ENCODE measurements at places on chromosomes 16 and 17.

DNA sequence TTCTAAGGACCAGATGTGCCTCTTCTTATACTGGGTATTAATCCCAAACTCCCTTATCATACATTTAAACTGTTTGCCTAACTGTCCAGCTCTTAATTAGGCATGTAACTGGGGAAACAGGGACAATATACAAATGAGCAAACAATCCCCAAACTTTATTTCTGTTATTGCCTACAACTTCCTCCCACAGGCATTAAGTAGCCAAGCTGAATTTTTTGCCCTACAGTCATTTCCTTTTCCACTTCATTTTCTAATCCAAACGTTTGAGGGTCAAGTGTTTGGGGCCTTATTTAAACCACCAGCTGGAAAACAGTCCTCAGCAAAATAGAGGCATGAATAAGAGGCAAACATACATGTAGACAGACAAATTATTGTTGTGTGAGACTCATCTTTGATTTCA lies 77.4 kb upstream of the CCL2 start:
- no peak for DNase-seq

DNA sequence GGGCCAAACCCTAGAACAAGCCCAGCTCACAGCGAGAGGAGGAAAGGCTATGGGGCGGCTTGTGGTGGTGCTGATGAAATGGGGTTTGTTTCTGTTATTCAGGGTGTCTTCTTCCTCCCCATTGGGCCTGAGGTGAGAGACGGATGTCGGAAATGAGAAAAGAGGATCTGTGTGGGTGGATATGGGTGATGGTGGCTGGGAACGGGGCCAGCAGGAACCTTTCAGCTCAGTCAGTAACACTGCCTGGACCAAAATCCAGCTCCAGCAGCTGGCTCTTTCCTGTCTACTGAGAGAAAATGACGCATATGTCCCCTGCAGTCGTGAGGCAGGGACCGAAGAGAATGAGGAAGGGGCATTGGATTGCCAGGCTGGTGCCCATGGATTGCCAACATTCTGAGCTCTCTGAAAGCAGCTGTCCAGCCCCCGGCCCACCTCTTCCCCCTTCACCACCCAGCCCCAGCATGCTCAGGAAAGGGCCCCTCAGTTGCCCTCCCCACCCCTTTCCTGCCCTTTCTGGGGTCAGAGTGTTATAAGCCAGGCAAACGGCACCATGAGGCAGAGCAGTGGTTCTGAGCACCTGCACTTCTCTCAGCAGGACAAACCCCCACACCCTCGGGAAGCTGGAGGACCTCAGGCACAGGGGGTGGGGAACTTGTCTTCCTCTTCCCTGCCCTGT lies 4.0 kb downstream of the MYH3 start:
- DNase-seq = no peak

- no peak for DNase-seq
These were observed 396.6 kb upstream of the DYNLRB2 start for GRCh38 chr16:80144191-80144590.

GRCh38 chr17:42512733-42513251 lies 23.2 kb upstream of the NAGLU start:
- no peak for DNase-seq

DNA sequence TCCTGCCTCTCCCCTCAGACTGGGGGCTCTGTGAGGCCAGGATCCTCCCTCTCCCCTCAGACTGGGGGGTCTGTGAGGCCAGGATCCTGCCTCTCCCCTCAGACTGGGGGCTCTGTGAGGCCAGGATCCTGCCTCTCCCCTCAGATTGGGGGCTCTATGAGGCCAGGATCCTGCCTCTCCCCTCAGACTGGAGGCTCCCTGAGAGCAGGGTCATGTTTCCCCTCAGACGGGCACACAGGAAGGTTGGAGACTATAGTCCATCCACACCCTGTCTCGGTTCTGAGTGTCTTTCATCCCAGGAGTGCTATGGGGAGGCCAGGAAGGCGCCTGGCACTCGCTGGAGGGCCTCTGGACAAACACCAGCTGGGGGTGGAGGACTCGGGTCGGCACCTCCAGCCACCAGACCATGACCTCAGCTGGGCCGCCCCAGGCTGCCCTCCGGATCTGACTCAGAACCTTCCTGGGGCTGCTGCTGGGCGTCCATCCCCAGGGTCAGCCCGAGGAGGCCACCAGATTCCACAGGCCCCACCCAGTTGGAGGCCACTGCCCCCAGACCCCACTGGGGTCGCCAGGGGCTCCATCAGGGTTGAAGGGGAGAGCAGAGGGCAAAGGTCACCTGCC lies 21.9 kb upstream of the DLX4 start:
- no peak for DNase-seq

GRCh38 chr16:83768986-83769385 lies 38.8 kb upstream of the HSBP1 start:
- DNase-seq = no peak

DNA sequence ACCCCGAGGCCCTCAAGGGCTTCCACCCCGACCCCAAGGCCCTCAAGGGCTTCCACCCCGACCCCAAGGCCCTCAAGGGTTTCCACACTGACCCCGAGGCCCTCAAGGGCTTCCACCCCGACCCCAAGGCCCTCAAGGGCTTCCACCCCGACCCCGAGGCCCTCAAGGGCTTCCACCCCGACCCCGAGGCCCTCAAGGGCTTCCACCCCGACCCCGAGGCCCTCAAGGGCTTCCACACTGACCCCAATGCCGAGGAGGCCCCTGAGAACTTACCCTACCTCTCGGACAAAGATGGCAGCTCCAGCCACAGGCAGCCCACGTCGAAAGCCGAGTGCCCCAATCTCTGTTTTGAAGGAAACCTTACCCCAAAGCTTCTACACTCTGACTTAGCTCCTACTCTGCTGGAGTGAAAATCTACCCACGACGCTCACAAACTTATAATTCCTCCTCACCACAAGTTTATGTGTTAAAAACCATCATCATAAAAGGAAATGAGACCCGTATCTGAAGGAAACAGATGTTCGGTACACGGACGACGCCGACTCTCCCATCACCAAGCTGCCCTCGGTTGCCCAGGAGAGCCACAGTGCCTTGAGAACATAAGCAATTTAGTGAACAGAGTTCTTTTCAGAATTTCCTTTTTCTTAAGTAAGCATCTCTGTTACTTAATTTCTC lies 61.2 kb upstream of the RPH3AL start:
- no peak for DNase-seq

- DNase-seq = no peak
These were observed 169.1 kb downstream of the XYLT1 start for GRCh38 chr16:17301593-17302135.

All from left hindlimb (tissue), 1 donor.